ENCODE measurements at places on chromosomes 4 and X. TPM values are rescaled to one million over a fixed set of nuclear protein-coding genes. Genes with fewer than 3 reads are reported as not detected.

MAN2B2 gene
- 11.9 TPM for total RNA-seq

GLUD2 gene
- total RNA-seq = 0.23 TPM

IL9R gene
- total RNA-seq = 5.2 TPM

MAGEA8 gene
- total RNA-seq = not detected

UGT2B11 gene
- not detected for total RNA-seq

FANCB gene
- 15.9 TPM for total RNA-seq

GRCh38 chr4:126057371-126057770, 742.6 kb downstream of the FAT4 start:
- no peak for DNase-seq

GRCh38 chrX:113289503-113289902, 448.9 kb upstream of the AMOT start:
- DNase-seq = no peak

DNA sequence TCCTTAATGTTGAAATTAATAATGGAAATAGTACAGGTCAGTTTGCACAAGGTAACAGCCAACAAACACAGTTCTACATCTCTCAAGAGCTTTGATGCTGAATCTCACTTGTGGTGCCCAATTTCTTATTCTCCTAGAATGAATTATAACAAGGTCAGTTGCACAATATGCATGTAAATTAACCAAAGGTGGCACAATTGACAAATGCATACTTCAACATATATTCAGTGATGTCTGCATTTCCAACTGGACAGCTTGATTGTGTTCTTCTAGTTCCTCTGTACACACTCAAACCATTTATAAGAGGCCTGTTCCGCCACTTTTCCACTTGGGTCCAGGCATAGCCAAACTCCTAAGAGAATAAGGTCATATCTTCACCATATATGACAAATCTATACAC, 210.3 kb upstream of the EPHA5 start:
- DNase-seq = no peak

GRCh38 chrX:56211701-56212100, 20.5 kb upstream of the KLF8 start:
- no peak for DNase-seq

DNA sequence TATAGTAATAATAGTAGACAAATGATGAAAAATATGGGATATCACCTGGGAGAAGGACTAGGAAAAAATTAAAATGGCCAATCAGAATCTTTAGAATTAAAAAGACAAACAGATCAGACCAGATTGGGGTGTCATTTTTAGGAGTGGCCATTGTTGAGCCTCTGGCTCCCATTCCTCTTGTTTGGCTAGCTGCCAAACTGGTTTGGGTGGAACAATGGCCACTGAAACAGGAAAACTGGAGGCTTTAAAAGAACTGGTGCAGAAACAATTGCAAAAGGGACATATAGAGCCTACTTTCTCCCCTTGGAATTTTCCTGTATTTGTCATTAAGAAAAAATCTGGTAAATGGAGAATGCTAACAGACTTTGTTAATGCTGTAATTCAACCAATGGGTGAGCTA, 294.8 kb upstream of the DKK2 start:
- DNase-seq = no peak

DNA sequence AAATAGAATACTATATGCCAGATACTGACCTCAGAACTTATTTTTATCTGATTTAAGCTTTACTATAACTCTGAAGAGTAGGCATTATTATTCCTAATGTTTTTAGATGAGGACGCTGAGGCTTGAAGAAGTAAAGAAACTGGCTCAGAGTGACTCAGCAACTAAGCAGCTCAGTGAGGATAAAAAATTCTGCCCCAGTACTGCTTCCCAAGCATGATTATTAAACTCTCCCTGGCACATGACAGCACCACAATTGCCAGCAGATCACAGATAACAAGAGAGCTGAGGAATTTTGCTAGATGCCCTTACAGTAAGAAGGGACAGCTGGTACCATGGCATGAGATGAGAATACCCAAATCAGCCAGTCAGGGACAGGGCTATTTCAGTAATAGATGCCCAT, 219.4 kb downstream of the NKX6-1 start:
- no peak for DNase-seq

GRCh38 chr4:7338059-7338452, 96.7 kb downstream of the PSAPL1 start:
- DNase-seq = no peak

GRCh38 chr4:7323872-7324650, 110.7 kb downstream of the PSAPL1 start:
- DNase-seq = peak; percentile 17
